Naive thymus-derived CD8-positive, alpha-beta T cell (primary cell): ENCODE measurements at places on chromosomes 1 and 21. TPM values are rescaled to one million over a fixed set of nuclear protein-coding genes. Genes with fewer than 3 reads are reported as not detected.

DNA sequence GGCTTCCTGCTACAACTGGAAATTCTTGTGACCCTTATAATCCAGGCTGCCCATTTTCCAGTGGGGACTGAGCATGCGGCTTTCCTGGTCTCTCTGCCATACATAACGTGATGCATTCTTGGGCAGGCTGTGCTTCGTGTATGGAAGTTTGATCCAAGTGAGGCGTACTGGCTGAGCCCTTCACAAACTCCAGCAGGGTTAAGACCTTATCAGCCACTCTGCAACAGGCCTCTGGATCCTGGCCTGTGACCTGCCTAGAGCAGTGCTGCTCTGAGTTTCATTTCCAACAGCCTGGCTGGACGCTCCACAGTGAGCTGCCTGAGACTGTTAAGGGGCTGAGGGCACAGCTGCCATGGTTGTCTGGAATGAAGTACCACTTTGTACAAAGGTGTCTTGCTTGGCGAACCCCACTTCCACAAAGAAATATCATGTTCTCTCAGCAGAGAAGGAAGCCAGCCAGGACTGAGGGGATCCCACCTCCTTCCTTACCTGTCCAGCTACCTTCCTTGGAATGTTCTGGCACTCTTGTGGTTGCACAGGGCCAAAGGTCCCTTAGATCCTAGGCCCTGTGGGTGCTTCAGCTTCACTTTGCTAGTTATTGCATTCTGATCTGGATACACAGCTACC, 28.5 kb upstream of the XPR1 start:
- no peak for DNase-seq

DNA sequence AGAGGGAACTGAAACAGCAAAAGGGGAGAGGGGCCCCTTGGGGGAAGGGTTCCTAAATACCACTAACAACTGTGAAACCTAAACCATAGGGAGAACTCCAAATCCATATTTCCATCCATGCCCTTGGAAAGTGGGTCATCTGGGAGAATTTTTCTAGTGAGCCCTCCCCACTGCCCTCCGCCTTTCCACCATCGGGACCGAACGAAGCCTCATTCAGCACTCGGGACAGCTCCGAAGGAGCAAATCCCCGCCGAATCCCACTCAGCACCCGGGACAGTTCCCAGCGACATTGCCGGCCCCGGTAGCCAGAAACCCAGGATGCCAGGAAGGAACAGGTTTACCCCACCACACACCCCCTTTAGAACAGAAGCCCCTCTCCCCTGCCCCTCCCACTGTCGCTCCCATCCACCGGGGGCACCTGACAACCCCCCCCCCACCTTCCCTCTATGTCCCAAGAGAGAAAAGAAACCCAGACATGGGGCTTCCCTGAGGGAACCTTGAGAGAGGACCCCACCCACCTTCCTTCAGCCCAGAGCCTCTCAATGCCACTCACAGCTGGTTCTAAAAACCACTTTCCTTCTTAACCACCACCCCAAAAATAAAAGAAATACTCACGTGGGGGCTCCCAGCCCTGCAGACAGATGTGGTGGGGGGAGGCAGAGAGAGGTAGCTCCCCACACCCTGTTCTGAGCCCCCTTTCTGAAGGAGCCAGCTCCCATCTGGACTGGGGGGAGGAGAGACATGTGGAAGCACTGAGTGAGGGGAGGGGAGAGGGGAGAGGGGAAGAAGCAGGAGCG, 4.5 kb downstream of the DLGAP3 start:
- DNase-seq: peak; percentile 50

DNA sequence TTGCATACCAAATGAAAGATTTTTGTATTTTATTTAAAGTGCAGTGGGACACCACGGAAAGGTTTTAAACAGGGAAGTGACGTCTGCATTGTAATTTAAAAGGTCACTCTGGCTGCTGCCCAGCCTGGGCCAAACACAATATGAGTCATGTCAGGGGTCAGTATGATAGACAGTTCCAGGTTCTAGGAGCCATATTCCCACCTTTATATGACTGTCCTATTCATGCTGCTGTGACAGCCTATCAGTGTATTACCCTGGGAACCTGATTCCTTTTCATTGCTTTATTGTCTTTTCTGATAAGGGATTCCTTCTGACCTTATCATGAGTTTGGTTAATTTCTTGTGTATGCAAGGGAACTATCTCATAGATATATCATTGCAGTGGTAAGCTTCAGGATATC, 5.3 kb downstream of the VANGL1 start:
- DNase-seq: no peak

DNA sequence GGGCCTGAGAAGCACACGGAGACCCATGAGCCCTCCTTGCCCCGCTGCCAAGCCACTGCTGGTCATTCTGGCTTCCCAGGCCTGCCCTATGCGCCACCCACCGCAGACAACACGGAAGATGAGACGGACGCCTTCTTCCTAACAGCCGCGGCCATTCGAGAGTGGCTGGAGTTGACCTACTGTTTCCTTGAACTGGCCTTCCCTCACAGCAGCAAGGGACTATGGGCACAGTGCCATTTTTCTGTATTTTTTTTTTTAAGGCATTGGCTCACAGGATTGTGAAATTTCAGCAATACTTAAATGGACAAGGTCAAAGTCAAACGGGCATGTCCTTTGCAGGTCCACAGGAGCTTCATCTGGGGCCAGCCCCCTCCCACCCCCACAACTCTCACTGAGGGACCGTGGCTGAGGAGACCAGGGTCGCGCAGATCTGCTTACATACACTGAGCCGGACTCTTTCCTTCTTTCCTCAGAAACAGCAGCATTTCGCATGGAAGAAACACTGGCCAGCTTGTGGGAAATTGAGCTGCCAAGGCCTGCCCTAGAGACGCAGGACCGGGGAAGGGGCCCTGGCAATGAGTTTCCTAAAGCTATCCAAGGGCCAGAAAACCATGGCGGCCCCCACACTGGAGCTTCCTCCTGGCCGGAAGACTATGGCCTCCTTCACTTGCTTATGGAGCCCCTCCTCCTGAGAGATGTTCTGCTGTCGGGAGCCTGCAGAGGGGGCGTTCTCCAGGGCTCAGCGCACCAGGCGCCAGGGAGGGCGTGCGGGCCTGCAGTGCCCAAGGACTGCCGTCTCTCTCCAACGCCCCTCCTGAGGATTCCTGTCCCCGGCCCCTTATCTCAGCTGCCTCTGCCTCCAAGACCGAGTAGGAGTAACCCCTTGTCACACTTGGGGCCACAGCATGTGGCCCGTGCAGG, 98.9 kb downstream of the PGBD5 start:
- no peak for DNase-seq

Gene UBL4B
- polyA plus RNA-seq: not detected

GRCh38 chr1:21936366-21937031, 611 bp downstream of the HSPG2 start:
- DNase-seq: no peak
